ENCODE measurements at places on chromosomes 7 and 10.

DNA sequence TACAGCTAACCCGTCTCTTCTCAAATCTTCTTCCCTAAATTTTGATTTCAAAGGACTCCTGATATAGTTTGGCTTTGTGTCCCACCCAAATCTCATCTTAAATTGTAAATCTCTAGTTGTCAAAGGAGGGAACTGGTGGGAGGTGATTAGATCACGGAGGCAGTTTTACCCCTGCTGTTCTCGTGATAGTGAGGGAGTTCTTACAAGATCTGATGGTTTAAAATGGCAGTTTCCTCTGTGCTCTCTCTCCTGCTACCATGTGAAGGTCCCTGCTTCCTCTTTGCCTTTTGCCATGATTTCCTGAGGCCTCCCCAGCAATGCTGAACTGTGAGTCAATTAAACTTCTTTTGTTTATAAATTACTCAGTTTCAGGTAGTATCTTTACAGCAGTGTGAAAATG lies 269.3 kb downstream of the POLR1F start:
- DNase-seq = no peak

DNA sequence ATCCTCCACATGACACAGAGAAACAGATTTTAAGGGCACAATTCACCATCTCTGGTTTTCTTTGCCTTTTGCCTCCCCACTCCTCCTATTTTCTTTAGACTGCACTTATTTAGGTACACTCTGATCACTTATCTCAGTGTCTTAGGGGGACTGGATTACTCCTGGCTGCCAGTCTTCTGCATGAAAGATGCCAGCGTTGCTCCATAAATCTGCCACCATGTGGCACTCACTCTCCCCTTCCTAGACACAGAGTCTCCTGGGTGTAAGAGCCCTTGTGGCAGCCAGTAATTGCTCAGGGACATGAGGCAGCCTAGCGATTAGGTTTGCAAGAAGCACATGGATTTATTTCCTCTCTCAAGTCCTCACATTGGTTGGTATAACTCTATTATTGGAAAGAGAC lies 34.5 kb upstream of the RBM20 start:
- DNase-seq = no peak

DNA sequence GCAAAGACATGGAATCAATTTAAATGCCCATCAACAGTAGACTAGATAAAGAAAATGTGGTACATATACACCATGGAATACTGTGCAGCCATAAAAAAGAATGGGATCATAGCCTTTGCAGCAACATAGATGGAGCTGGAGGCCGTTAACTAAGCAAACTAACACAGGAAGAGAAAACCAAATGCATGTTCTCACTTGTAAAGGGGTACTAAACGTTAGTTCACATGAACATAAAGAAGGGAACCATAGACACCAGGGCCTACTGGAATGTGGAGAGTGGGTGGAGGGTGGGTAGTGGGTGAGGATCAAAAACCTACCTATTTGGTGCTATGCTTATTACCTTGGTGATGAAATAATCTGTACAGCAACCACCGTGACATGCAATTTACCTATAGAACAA lies 78.4 kb upstream of the GSDME start:
- DNase-seq = no peak

DNA sequence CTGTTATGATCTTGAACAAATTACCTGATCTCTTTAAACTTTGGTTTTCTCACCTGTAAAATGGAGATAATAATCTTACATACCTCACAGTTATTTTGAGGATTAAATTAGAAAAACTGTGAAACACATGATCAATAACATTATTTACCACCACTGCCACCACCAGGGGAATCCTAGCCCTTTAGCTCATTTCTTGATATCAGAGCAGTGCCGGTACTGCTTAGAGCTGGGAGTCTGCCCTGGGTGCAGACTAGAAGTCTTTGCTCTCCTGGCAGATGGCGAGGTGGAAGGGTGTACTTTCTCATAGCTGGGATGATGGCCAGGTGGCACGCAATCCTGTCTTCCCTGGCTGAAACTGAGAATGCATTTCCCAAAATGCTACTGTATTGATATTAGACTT lies 12.7 kb upstream of the EFCAB10 start:
- DNase-seq = no peak

GRCh38 chr10:44068716-44069482 lies 316.0 kb downstream of the CXCL12 start:
- no peak for DNase-seq

Measured in CD4-positive, alpha-beta T cell treated with Interleukin-2 at 100 ng/mL for 4 hours (primary cell).